Renal cortex interstitium (tissue), 15 donors: ENCODE measurements at places on chromosomes 4 and X.

DNA sequence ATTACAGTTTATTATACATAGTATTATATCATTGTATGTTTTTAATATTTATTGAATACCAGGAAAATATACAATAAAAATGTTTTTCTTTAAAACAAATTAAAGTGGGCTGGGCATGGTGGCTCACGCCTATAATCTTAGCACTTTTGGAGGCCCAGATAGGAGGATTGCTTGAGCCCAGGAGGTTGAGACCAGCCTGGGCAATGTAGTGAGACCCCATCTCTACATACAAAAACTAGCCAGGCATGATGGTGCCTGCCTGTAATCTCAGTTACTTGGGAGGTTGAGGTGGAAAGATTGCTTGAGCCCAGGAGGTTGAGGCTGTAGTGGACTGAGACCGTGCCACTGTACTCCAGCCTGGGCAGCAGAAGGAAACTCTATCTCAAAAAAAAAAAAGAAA is 38.3 kb upstream of the PDS5A start:
- no peak for DNase-seq

DNA sequence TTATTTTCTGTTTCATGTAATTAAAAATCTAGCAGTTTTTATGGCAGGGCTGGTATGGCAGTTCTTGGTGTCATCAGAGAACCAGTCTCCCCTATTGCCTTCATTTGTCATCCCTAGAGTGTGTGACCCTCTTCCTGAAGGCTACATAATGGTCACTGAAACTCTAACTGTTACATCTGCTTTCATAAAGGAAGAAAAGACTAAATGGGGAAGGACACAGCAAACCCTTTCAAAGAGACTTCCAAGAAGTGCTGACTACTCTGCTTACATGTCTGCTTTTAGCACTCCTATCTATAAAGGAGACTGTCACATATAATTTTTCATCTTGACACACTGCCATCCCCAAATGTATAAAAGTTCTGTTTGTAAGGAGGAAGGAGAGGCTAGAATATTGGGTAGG is 105.9 kb upstream of the DIAPH2 start:
- no peak for DNase-seq

DNA sequence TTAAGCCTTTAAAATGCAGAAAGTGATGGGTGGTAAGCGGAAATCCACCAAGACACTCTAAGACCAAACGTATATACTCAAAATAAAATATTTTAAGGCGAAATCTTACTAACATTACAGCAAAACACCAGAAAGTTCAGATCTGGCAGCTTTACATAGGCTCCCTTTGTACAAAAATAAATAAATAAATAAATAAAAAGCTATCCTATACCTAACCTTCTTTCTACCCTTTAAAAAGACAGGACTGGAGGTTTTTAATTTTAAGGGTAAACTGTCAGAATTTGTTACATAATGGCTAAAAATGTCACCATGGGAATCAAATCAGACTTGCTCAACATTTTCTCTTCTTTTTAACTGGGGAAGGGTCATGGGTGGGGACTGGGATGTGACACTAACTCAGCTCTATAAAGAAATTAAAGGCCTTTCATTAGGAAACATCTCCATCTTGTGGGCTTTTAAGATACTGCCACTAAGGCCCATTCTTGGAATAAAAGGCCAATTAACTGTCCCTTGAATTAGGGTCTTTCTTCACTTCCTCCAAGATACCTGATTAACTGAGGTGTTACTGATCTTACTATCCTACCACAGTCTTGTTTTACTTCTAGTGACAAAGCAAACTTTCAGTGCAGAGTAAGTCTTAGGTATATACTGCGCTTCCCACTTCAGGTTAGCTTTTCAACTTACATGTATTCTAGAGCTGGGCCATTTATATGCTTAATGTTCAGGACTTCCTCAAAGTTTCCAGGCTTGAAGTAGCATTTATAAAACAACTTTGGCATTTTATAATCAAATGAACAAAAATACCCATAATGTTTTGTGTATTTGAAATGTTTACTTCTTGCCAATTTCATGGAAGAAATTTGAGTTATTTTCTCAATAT is 13.3 kb downstream of the HNRNPD start:
- no peak for DNase-seq

DNA sequence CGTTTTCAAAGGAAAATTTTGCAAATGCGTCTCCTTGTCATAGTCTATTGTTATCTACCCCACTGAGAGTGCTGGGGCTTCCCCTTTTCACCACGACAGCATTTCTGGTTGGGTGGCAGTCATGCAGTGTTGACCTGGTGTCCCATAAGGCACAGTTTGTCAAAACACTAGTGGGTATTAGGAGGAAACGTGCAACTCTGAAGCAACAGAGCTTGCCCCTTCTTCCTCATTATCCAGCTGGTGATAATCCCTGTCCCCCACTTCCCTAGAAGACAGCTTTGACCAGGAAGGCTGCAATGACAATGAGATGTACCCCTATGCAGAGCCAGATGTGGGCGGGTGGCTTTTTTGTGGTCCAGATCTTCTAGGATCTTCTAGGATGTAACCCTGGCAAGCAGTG is 1.8 kb downstream of the TBC1D1 start:
- DNase-seq, result no peak

DNA sequence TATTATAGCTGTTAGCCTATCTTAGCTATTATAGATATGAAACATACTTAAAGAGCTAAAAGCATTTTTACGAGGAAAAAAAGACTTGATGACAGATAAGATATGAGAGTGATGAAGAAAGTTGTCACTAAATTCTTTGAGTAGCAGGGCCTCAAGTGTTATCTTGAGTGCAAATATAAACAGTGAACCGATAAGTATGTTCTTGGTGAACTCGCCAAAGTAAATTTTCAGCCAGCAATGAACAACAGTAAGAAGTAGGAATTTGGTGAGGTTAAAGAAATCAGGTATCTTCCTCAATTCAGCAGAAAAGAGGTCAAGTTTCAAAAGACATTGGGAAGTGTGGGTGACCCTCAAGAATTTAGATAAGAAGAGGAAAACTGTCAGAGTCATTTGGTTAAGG is 471.8 kb upstream of the FTHL17 start:
- DNase-seq, result no peak

GRCh38 chr4:1201851-1202525 is 29.6 kb upstream of the SPON2 start:
- DNase-seq, result no peak

DNA sequence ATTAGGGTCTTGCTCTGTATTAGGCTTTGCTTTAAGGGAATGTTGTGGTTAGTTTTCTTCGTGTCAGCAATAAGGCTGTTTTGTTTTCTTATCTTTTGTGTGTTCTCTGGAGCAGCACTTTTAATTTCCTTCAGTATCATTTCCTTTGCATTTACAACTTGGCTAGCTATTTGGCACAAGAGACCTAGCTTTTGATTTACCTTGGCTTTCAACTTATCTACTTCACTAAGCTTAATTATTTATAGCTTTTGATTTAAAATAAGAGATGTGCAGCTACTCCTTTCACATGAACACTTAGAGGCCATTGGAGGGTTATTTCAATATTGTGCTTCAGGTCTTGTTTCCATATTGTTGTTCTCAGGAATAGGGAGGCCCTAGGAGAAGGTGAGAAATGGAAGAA is 68.2 kb downstream of the FAT4 start:
- DNase-seq, result no peak

- no peak for DNase-seq
Measured at GRCh38 chrX:20527558-20528011, 260.9 kb upstream of the RPS6KA3 start.

GRCh38 chrX:95974890-95975289 is 709.8 kb upstream of the DIAPH2 start:
- DNase-seq, result no peak

DNA sequence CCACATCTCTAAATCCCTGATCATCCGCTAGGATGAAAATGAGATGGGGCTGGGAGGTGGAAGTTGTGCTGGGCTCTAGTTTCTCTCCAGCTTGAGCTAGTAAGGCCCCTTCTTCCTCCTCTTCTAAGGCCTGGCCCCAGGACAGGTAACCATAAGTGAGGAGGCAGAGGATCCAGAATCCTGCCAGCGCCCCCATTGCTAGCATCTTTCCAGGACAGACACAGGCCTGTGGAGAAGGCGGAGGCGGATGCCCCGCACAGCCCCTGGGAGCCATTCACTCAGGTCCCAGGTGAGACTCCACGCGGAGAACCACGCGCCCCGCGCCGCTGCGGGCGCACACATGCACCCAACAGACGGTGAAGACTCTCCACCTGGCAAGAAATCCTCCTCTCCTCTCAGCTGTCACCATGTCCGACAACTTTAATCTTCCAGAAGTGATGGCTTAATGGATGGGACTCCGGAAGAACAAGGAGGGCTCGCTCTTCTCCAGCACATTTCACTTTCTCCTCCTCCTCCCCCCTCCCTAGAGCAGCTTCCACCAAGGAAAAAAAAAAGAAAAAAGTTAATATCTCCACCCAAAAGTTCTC is 793 bp downstream of the ARSJ start:
- DNase-seq, result no peak

GRCh38 chr4:82429728-82430192 is 502 bp downstream of the HNRNPDL start:
- DNase-seq, result no peak

GRCh38 chr4:94076498-94076897 is 131.2 kb upstream of the SMARCAD1 start:
- no peak for DNase-seq

DNA sequence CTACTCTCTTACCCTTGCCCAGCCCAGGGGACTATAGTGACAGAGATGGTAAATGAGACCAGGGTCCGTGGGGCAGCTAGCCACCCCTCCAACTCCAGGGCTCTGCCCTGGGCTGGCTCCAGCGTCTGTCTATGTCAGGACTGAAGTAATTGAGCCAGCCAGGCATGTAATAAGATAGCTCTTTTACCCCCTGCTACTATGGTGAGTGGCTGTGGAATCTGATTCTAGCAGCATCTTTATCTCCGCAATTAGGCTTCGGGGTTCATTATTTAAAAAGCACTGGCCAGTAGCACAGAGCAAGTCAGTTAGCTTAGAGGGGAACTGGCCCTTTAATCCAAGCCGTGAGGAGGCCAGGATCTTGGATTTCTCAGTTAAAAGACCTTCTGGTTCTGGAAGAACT is 123.3 kb upstream of the RAI2 start:
- DNase-seq, result no peak

DNA sequence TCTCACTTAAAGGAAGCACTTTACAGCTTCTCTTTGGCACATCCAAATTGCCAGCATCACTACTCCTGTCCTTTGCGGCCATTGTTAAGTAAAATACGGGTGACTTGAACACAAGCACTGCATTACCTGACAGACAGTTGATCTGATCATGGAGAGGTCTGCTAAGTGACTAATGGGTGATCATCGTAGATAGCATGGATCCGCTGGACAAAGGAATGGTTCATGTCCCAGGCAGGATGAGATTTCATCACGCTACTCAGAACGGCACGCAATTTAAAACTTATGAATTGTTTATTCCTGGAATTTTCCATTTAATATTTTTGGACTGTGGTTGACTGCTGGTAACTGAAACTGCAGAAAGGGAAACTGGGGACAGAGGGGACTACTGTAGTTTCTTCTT is 94.1 kb downstream of the NEUROG2 start:
- no peak for DNase-seq

DNA sequence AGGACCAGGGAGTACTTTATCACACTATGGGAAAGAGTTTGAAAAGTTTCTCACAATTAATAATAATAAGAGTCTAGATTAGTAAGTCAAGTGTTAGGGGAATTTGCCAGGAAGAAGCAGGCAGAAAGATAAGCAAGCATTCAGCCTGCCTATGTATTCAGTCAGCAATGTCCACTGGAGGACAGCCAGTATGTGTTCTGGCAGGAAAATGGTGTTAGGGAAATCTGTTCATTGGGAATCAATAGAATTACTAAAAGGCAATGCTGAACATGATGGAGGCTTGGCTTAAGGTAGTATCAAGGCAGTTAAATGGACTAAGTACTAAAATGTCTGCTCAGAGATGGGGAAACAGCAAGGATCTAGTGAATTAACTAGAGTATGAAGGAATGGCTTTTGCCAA is 221.2 kb downstream of the PPP4R3C start:
- DNase-seq, result no peak

GRCh38 chr4:67131224-67131623 is 414.1 kb downstream of the CENPC start:
- DNase-seq, result no peak

- DNase-seq, result no peak
Measured at GRCh38 chr4:77036206-77036605, 39.6 kb downstream of the CCNI start.

DNA sequence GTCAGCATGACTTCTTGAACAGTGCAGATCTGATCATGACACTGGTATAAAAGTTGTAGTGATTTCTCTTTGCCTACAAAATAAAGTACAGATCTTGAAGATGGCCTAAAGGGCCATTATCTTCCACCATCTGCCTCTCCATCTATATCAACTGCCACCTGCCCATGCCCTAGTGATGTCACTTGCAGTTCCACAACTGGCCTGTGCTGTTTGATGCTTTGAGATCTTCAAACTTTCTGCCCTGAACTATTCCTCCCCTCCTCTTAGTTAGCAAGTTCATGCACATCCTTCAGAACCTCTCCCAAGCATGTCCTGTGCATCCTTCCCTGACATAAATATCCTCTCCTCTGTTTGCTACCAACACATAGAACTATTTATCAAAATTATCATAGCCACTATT is 217.0 kb downstream of the SOWAHB start:
- no peak for DNase-seq

DNA sequence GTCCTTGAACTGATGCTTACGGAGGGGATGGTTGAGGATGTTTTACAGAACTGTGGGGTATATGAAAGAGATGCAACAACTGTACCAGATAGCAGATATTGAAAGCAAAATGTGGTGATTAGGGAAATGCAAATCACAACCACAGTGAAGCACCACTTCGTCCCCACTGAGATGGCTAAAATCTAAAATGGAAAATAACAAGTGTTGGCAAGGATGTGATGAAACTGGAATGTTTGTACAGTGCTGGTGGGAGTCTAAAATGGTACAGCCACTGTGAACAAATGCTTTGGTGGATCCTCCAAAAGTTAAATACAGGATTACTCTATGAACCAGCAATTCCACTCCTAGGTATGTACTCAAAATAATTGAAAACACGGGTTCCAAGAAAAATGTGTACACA is 22.9 kb downstream of the XG start:
- DNase-seq, result no peak

GRCh38 chrX:2342874-2343273 is 157.9 kb downstream of the DHRSX start:
- DNase-seq, result no peak

DNA sequence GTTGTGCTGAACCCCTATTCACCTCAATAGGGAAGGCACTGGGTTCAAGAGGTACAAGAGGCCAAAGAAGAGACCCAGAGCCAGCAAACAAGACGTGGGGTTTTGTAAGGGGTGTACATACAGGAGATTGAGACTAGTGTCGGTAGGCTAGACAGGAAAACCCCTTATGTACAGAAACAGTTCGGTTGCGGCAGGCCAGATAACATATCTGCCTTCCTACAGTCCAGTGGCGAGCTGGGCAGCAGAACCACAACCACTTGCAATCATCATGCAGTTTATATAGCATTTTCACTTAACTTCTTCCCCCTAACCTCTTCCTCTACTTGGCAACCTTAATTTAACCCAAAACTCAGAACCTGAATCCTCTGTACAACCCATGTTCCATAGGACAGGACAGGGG is 422.2 kb downstream of the PDHA2 start:
- no peak for DNase-seq
